Activated CD4-positive, CD25-positive, alpha-beta regulatory T cell treated with anti-CD3 and anti-CD28 coated beads, Interleukin-2, amount 50 U/mL, for 16 hours (primary cell): ENCODE measurements at places on chromosomes 11 and 22.

- DNase-seq = no peak
Observed at GRCh38 chr22:43237280-43237679, 50.3 kb upstream of the TTLL12 start.

DNA sequence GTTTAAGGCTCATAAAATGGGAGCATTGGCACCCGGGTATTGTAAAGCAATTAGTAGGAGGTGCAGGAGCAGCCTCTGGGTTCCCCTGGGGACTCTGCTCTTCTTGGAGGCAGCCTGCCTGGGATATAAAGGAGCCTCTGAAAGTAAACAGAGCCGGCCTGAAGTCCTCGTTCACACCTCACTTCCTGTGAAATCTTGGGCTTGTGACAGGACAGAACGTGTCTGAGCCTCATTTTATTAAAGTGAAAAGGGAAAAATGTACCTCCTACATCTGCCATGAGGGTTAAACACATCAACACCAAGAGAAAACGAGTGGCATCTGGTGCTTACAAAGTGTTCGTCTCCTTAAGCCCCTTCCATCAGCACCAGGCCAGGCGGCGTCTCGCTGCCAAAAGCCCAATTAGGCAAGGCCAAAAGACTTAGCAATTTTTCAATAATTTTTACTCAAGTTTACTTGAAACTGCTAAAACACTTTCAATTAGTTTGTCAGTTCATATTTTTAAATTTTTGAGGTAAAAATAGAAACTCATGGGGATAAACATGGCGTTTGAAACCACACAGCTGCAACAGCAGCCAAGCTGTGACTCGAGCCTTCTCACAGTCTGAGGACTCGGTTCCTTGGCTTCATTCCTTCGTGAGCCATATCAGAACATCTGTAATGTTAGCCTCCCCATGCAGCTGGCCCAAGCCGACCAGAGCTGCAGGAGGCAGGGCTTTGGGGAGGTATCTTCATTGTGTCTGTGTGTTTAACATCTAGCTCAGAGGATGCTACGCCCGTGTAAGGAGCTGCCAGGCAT is 33.6 kb downstream of the MAP6 start:
- no peak for DNase-seq

GRCh38 chr11:15645201-15645600 is 530.5 kb downstream of the INSC start:
- DNase-seq = no peak

GRCh38 chr11:27600656-27601055 is 94.1 kb upstream of the LIN7C start:
- DNase-seq = no peak

- no peak for DNase-seq
Observed at GRCh38 chr11:38160433-38160832, 1562.4 kb upstream of the RAG2 start.

DNA sequence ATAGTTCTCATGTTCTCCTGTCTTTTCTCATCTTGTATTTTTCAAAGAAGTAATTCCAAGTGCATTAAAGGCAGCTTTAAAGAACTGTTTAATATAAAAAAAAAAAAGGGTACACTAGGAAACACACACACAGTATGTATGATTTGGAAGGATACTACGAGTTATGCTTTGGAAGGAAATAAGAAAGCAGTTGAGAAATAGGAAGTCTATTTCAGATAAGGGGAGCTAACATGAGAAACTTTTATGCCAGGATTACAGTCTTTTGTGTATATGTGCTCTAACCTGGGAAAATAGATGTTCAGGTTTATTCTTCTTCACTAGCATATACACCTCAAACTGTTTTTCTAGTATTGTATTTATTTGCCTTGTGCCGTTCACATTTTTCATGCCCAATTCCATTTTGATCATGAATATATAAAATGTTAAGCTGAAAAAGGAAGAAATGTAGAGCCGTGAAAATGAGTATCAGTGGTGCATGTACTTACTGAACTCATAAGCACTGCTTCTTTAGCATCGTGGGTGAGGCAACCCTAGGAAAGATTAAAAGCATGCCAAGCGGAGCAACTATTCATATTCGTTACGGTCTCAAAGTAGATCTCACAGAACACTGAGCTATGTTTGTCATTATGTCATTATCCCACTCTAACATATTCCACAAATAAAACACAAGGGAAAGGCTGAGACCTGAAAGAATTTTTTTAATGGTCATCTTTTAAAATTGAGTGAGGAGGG is 59.6 kb downstream of the GUCY1A2 start:
- no peak for DNase-seq

GRCh38 chr11:111463276-111463675 is 48.9 kb downstream of the BTG4 start:
- DNase-seq = no peak

DNA sequence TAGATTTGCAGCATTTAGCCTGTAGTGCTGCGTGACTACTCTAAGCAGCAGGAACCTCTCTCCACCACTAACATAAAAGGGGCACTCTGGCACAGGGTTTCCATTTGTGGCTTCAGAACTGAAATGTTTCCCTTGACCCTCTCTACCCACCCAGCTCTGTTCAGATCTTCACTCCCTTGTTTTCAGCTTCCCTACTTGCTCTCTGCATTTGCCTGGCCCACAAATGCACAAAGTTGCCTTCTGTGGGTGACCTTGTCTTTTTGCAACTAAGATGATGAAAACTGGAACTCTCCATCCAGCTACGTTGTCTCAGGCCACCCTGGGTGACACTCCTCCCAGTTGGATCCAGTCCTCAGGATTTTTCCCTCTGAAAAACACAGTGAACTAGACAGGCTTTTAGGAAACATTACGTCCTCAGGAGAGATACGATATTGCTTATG is 19.8 kb upstream of the PSMA1 start:
- DNase-seq = no peak

- DNase-seq = no peak
Observed at GRCh38 chr11:76791861-76792260, 8.7 kb downstream of the TSKU start.

- no peak for DNase-seq
Observed at GRCh38 chr11:4654635-4655369, 11.0 kb downstream of the OR51E1 start.

- no peak for DNase-seq
Observed at GRCh38 chr11:6403539-6403938, 13.3 kb downstream of the SMPD1 start.

DNA sequence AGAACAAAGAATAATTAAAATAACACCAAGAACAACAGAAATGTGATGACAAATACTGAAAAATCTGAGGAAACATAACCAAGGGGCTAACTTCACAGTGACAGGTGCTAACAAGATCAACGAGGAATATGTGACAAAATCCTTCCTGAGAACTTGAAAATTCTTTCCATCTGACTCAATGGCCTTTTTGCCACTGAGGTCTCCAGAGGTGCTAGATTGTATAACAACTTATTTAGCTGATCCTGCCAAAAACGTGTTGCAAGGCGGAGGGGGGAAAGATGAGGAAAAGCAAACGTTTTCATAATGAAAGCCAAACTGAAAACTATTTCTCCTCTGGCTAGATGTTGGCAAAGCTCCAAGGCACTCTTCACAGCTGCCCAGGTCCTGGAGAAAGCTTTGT is 364.5 kb downstream of the NTM start:
- no peak for DNase-seq

DNA sequence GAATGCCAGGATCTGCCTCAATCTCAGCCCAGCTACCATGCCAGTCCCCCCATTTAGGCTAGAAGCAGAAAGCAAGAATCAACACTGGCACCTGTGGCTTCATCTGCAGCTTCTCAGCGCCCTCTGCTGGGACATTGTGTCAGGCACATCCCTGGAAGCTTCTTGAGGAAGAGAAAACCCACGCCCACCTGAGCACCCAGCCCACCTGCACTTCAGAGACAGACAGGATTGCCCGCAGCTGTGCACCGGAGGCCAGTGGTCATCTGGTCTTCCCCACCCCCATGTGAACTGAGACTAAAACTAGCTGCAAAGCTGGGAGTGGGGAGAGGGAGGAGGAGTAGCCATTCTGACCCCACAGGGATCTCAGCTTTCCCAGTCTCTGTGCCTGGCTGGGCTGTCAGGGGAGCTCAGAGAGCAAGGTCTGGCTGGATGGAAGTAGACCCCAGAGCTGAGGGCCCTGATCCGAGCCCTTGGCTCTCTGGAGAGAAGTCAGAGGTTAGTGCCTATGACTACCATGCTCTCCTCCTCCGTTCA is 66.8 kb downstream of the FEZ1 start:
- no peak for DNase-seq

GRCh38 chr11:46642627-46643335 is 25.4 kb downstream of the ATG13 start:
- DNase-seq = no peak

- DNase-seq = no peak
Observed at GRCh38 chr11:28009388-28009787, 98.6 kb downstream of the KIF18A start.

GRCh38 chr11:11981364-11981763 is 27.1 kb downstream of the DKK3 start:
- no peak for DNase-seq

DNA sequence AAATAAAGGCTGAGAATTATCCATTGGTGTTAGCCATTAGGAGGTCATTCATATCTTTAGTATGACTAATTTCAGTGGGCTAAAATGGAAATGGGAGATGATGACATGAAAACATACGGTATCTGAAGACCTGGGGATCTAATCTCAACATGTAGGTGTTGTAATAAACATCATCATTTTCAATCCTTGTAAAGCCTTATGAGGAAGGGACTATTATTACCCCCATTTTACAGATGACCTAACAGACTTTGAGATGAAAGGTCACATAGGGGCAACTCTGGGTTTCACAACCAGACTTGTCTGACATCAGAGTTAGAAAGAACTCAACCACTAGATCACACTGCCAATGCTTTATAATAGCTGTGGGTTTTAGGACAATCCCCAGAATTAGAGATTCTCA is 34.8 kb upstream of the TMEM135 start:
- no peak for DNase-seq

DNA sequence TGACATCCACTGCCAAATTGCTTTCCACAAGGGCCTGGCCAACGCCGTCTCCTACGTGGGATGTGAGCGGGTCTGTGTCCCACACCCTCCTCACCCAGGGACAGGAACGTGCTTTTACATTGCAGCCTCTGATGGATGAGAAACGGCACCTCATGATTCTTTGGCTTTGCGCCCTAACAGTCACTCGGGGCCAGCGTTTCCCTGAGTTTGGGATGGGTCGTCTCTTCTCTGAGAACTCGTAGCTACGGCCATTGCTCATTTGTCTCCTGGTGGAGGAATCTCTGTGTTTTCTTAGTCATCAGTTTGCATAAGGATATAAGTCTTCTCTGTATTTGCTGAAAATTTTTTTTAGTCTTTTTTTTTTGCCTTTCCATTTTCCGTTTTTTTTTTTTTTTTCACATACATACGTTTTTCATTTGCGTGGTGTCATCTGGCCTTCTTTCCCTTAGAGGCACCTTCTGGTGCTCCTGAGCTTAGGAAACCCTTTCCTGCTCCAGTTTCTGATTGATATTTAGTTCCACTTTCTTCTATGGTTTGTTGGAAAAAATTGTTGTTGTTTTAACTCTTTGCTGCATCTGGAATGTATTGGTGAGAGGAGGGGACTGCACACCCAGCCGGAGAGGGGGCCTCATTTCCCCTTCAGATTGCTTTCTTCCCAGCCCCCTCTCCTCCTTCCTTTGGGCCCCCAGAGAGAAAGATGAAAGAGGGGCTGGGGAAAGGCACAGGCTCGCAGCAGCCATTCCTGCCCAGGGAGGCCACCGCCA is 12.0 kb downstream of the TNNT3 start:
- no peak for DNase-seq

DNA sequence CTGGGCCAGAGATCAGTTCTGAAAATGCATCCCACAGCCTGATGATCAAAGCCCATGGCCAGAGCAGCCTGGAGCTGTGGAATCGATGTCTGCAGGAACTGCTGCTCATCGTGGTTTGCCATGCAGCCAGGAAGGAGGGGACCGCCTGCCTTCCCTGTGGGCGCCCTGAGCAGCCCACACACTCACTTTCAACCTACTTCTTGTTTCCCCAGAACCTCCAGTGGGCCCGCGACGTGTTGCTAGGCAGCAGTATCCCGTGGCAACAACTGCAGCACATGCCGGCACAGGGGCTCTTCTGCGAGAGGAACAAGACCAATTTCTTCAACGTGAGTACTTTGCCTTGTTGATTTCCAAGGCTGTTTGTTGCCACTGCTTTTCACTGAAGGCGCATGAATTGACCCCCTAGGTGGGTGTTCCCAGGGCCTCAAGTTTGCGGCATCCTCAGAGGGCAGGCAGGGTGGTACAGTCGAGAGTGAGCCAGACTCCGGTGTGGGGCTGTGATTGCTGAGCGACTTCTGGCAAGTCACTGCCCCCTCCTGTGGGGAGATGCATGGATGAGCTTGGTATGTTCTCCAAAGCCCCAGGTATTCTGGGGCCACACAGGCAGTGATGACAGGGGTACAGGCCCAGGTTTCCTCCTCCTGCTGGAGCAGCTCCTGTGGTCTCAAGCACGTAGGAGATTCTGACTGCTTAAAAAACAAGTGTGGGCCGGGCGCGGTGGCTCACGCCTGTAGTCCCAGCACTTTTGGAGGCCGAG is 47.0 kb upstream of the SUSD2 start:
- DNase-seq = peak; percentile 23

DNA sequence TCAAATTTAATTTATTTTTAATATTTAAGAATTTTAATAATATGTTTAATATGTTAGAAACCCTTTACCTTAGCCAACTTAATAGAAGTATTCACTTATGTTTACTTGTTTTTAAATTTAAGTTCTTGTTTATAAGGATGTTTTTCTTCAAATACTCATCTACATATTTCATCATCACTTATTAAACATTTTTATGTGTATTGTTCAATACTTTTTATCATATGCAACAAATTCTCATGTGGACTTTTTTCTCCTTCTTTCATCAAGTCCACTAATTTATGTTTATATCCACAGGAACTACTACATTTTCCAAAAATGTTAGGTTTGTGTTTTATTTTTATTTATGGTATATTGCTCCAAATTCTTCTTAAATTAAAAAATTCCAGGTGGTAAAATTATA is 2113.1 kb upstream of the RAG2 start:
- DNase-seq = no peak

DNA sequence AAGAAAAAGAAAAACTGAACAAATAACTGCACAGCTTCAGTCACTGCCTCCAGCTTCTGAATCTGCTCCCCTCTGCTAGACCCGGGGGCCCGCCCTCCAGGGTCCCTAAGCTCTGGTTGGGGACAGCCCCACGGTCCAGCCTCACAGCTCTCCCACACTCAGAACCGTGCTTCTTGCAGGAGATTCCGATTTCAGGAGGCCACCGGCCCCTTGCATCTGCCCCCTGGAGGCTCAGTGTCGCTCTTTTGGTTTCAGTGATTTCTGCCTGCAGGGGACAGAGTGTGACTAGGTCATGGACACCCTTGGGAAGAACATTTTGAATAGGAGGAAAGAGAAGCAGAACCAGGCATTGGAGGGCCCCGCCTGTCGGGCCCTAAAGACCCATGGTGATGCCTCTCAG is 23.1 kb upstream of the RPS3 start:
- DNase-seq = no peak

- no peak for DNase-seq
Observed at GRCh38 chr11:72750086-72750485, 2.1 kb downstream of the ARAP1 start.

GRCh38 chr22:41919357-41920224 is 4.7 kb upstream of the SHISA8 start:
- DNase-seq = no peak
